ENCODE measurements at places on chromosomes 4 and X.
A peak's percentile ranks its signal among the peaks of the same experiment; 100 is the strongest.

- no peak for DNase-seq
Measured at GRCh38 chr4:1196421-1197183, 24.2 kb upstream of the SPON2 start.

GRCh38 chr4:90345549-90346215 is 218.5 kb downstream of the CCSER1 start:
- DNase-seq, result no peak

DNA sequence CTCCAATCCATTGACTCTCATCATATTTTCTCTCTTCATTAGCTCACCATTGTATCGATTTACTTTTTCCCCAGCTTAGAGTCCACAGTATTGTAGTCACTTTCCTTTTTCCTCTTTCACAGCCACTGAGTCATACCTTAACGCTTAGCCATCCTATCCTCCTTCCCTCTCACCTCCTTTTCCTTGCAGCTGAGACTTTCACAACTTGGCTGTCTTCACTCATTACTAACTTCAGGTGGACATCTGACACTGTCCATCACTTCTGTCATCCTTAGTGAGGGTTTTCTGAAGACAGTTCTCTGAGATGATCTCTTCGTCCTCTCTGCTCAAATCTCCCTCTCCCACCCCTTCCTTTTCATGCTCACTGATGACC is 70.5 kb upstream of the ESX1 start:
- no peak for DNase-seq

- DNase-seq, result no peak
Measured at GRCh38 chr4:86918539-86919072, 16.2 kb upstream of the AFF1 start.

DNA sequence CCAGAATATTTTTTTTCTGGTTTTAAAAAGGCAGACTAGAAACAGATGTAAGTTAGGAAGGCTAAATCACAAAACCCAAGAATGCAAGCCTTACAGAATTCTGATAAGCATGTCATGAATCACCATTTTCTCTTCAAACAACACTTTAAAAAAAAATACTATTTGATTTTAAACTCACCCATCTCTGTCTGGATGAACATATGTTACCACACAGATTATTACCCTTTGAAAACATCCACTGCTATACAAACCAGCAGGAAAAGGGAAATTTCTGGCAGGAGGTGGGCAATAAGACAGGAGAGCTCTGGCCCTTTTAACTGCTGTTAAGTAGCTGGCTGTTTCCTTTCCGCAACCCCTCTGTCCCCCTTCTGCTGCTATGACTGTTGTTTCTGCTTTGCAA is 317.7 kb upstream of the NOCT start:
- DNase-seq, result no peak

GRCh38 chrX:23752740-23753415 is 9.8 kb upstream of the ACOT9 start:
- DNase-seq, result no peak

DNA sequence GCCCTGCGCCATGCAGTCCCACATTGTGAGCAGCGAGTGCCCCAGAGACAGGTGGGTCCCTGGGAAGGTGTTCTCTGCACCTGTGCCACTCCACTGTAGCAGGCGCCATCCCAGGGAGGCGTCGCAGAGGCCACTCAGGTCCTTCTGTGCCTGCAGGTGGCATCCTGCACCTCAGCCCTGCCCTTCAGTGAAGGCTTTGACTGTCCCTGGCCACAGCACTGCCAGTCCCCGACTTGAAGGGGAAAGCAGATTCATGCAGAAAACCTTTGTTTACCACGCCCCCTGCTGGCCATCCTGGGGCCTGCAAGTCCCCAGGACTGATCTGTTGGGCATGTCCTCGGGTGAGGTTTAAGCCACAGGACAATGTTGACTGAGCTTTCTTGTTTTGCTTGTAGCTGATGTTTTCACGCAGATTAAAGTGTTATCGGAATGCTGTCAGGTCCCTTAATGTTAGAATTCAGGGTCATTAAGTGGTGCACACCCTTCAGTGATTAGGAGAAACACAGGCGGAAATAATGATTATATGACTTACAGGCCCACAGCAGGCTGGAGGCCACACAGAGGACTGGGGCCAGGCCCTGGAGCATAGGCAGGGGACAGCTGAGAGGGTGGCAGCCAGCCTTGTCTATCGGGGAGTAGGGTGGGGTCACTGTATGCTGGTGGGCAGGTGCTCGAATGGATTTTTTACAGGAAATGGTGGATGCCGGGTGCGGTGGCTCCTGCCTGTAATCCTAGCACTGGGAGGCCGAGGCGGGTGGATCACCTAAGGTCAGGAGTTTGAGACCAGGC is 5.0 kb downstream of the TACC3 start:
- DNase-seq, result peak; percentile 94

- DNase-seq, result no peak
Measured at GRCh38 chr4:45062935-45063545, 336.7 kb upstream of the GNPDA2 start.

- no peak for DNase-seq
Measured at GRCh38 chrX:154082396-154083125, 15.0 kb downstream of the MECP2 start.

DNA sequence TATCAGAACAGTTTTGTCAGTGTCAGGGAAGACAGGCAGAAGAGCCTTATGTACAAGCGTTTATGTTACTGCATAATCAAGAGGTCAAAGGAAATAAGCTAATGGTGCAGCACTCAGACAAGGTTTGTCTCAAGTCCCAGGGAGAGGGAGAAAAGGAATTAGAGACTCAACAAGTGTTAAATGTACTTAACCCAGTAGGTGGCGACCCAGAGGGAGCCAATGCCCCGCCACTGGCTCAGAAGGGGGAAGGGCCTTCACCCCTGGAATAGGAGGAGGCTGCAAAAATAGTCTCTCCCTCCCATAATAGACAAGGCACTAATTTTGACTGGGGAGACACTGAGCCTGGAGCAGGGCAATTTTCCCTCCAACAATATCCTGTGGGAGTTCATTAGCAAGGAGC is 14.1 kb upstream of the PAPSS1 start:
- DNase-seq, result no peak

- no peak for DNase-seq
Measured at GRCh38 chrX:25241461-25241860, 225.7 kb upstream of the ARX start.

GRCh38 chrX:154477891-154478477 is 1.1 kb downstream of the LAGE3 start:
- peak; percentile 67 for DNase-seq

GRCh38 chr4:53653484-53654053 is 62.3 kb upstream of the LNX1 start:
- DNase-seq, result peak; percentile 80

- no peak for DNase-seq
Measured at GRCh38 chr4:177214935-177215334, 94.7 kb upstream of the NEIL3 start.

GRCh38 chrX:136850441-136851175 is 29.9 kb downstream of the RBMX start:
- no peak for DNase-seq

DNA sequence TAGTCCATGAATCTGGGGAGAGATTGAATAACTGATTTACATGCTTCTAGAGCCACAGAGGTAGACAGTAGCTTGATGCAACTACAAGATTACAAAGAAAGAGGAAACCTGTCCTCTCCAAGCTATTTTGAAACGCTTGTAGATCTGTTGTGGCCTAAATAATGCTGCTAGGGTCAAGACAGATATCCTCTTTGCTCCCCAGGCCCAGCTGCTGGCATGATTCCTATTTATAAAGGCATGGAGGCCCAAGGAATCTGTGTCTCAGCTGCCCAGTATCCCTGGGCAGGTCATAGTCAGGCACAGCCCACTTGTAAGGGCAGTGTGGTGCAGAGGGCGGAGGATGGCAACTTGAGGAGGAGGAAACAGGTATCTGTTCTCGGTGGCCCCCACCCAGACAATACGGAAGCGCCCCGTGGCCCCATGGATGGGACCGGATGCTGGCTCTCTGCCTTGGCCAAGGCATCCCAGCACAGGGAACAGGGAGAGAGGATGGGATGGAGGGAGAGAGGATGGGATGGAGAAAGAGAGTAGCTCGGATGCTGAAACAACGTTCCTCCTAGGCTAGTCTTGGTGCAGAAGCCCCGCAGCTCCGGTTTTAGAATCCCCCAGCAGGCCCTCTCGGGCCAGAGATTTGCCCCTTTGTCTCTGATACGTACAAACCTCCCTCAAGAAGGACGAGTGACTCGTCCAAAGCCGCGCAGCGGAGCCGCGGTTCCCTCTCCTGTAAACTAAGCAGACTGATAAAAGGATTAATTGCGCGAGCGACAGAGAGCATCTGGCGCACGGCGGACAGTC is 767 bp upstream of the SMIM20 start:
- no peak for DNase-seq

DNA sequence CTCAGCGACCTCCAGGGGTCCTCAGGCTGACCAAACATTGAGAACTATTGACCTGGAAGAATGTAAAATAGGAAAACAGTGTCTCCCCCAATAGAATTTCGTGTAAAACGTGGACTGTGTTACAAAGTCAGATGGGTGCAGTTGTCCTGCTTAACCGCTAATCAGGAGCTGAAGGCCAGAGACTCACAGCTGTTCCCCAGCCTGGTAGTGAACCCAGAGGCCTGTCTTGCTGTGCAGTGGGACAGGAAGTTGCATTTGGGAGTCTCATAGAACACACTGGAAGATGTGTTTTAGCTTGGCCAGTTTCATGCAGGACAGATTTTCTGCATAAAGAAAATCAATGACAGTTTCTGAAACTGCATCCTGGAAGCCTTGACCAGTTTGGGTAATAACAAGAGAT is 151.5 kb downstream of the PTTG2 start:
- no peak for DNase-seq

DNA sequence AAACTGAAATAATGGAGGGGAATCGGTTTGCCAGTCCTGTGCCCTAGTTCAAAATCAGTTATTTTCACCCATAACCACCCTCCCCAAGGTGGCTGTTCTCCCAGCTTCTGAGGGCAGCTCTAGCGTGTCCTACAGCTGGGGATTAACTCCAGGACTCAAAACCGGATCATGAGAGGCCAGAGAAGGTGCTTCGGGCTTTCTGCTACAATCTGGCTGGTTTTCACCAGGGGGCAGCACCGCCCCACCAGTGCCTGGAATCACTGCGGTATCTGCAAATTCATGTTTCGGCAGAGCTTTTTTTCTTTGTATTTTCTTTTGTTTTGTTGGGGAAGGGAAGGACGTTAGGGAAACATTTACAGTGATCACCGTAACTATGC is 28.4 kb downstream of the PDHA1 start:
- DNase-seq, result peak; percentile 77

- no peak for DNase-seq
Measured at GRCh38 chr4:138864961-138865720, 150.4 kb upstream of the NOCT start.

GRCh38 chrX:108439961-108440696 is 491 bp downstream of the COL4A5 start:
- DNase-seq, result peak; percentile 45

DNA sequence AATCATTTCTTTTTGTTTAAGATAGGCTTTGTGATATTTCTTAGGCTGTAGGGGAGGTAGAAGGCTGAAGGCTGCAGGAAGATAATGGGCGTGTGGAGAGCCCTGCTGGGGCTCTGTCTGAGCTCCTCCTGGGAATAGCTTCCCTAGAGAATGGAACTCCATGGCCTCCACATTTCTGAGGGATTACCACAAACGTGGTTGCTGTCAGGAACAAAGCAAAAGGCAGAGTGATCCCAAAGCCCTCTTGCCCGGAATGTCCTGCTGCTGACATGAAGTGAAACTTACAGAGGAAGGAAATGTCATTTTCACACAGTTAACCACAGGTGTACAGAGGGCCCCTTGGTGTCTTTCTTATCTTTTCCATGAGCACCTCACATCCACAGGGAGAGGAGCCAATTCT is 89.3 kb downstream of the DDIT4L start:
- no peak for DNase-seq

GRCh38 chr4:128782076-128782715 is 27.3 kb upstream of the JADE1 start:
- no peak for DNase-seq

GRCh38 chrX:13471269-13471668 is 98.1 kb upstream of the EGFL6 start:
- DNase-seq, result no peak

- no peak for DNase-seq
Measured at GRCh38 chrX:111352424-111352823, 59.6 kb downstream of the DCX start.

Measured in kidney (tissue), 22 donors.